ENCODE measurements at places on chromosomes 6 and 20.

DNA sequence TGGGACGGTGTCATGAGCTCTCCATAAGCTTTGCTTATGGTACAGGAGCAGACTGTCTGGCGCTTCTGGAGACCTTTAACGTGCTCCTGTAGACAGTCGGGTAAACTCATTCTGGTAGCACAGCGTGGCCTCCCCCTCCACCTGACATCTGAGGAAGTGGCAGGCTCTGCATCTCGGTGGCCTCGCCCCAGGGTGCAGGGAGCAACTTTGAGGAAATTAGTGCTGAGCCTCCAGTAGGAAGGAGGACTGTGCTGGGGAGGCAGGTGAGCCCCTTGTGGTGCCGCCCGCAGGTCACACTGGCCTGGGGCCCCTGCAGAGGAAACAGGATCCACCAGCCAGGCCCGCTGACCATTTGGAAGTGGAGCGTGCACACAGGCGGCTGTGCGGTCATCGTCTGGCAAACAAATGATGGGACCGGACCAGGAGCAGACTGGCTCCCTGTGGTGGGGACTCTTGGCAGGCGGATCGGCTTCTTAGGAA is 57.9 kb downstream of the SYNJ2 start:
- no peak for DNase-seq

- DNase-seq, result no peak
Measured at GRCh38 chr20:59830665-59831023, 102.8 kb downstream of the SYCP2 start.

DNA sequence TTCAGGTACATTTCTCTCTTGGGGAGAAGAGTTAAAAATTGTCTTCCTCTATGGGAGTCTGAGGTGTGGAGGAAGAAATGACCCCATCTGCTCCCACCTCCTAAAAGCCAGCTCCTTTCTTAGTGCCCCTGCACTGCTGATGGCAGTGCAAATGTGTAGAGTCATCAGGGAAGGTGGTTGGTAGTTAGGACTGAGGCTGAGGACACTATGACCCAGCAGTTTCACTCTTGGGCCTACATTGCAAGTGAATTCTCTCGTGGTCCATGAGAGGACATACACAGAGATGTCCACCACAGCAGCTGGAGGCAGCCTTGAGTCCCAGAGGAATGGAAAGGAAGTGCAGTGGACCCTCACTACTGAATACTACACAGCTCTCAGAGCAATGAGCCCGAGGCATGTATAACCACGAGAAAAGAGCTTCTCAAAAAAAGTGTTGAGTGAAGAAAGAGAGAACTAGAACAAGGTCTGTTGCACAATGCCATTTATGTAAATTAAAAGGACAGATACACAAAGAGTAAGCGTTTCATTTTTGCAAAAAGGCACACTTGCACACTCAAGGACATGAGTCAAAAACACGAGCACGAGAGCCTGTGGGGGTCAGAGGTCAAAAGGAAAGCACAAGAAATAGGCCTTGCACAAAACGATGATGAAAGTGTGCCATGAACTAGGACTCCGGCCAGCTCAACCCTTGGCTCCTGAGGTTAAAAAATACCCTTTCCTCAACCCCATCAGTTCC is 308.2 kb upstream of the PRND start:
- DNase-seq, result no peak

DNA sequence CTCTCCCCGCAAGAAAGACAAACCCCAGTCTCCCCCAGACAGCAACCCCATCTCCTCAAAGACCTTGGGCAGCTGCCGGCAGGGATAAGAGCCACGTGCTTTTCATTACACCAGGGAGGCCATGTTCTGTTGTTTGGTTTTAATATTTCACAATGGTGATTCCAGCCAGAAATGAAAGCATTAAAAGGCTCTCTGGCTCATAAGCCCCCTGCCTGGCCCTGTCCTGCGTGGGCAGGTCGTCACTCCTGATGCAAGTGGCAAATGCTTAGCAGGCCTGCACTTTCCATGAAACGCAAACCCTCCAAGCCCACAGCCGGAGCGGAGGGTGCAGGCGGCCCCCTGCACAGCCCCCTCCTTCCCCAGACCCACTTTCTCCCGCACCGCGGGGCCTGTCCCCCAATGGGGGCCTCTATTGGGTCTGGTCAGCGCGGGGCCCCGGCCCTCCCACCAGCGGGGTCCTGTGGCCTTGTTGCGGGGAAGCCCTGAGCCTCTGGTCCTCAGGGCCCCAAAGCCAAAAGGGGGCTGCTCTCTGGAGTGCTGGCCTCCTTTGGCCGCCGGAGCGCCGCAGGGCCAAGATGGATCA is 77.2 kb downstream of the TMEM242 start:
- no peak for DNase-seq

DNA sequence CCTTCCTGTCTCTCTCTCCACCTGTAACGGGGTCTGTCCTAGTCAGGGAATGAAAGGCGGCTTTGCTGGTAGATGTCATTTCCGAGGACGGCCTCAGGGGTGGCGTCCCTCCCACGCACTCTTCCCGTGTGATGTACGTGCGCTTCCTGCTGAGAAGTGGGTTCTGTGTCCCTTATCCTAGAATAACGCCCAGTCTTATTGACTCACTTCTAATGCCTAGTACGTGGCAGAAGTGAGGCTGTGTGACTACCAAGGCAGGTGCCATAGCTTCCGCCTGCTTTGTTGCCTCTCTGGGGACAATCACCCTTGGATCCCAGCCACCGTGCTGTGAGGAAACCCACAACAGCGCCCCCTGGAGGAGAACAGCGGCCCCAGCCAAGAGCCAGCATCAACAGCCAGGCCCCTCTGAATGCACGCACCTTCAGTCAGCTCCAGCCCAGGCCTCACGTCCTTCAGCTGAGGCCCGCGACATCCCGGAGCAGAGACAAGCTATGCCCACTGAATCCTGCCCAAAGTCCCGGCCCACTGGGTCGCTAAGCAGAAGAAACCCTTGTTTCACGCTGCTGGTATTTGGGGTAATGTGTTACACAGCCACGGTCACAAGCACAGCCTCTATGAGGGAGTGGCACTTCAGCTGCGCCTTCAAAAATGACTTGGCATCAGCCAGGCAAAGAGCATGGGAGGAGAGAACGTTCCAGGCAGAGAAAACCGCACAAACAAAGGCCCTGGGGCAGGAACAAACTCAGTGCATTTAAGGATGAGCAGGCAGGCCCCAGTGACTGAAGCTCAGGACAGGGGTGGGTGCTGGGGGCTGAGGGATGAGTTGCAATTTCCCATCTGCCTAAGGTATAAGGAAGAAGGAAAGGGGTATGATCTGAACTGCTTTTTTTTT is 224.2 kb downstream of the NFATC2 start:
- DNase-seq, result no peak

DNA sequence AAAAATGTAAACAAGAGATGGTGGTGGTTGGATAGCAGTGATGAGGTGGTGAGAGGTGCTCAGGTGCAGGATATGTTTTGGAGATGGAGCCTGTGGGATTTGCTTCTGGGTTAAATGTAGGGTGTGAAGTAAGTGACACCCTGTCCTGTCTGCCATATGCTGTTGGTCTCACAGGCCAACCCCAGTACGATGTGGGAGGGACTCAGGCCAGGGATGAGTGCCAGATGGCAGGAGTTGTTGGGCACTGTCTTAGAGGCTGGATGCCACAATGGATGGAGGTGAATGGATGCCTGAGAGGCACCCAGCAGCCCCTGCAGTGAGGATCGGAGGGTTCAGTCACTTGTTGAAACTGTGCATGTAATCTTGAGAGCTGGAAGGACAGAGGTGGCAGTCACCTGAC is 259.3 kb downstream of the NRN1 start:
- DNase-seq, result no peak

GRCh38 chr6:41408982-41409381 is 73.6 kb downstream of the NCR2 start:
- no peak for DNase-seq

- no peak for DNase-seq
Measured at GRCh38 chr6:30121446-30122366, 8.8 kb upstream of the TRIM31 start.

DNA sequence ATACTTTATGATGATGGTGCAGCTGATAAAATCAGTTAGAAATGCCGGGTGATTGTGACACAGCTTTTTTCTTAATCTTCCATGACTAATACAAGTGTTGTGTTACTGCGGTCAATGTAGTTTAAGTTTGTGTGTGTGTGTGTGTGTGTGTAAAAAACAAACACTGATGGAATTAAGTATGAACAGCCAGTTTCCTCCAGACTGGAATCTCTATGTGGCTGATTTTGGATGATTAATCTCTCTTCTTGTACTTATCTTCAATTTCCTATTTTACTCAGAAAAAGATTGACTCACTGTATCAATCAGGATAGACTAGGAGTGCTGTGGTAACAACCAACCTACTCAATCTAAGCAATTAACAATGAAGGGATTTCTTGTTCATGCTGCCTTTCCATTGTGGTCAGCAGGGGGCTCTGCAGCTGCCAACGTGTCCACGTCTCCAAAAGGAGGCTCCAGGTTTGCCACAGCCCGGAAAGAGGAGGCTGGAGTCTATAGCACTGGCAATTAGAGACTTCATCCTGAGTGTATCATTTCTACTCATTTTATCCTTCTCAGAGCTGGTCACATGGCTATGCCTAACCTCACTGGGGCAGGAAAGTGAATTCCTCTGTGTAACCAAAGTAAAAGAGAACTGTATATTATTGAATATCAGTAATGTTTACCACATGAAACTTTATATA is 107.7 kb downstream of the CD109 start:
- no peak for DNase-seq

DNA sequence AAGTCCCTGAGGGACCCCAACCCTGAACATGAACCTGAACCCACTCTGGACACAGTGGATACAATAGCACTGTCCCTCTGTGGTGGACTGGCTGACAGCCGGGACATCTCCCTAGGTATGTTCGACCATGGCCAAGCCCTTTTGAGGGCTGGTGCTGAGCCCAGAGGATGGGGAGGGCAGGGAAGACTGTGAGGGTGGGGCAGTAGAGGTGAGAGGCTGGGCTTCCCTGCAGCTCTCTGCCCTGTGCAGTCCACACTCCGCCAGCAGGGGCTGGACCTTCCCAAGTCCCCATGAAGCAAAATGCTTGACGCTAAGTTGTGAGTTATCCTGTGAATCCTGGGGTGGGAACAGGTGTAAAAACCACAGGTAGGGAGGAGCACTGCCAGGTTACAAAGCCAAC is 11.5 kb downstream of the LPIN3 start:
- DNase-seq, result no peak

DNA sequence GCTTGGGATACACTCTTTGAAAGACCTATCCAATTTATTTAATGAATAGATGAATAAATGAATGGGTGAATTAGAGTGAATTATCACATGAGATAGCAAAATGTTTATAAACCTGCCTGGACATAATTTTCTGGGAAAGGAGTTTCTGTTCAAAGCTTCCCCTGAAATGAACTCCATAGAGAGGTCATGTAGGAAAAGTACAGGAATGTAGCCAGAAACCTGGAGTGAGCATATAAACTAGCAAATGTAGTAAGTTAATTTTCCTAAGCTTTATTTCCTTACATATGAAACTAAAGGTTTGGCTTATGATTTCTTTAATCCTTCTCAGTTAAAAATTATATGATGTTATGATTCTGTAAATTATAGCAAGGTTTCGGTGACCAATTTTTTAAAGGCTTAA is 380.3 kb upstream of the RSPO3 start:
- no peak for DNase-seq

DNA sequence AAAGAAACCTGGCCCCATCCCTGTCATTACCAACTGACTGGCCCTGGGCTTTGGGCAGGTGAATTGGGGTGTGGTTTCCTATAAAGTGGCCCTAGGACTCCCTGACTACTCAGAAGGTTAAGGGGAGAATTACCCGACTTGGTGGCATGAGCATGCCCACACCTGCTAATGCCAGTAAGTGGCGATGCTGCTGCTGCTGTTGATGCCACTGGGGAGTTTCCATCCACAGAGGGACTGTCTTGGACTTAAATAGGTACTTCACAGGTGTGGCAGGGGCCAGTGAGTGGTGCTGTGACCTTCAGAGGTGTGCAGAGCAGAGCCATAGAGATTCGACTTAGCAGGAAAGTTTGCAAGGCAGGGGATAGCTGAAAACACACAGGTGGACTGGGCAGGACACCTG is 32.6 kb upstream of the MDFI start:
- no peak for DNase-seq

DNA sequence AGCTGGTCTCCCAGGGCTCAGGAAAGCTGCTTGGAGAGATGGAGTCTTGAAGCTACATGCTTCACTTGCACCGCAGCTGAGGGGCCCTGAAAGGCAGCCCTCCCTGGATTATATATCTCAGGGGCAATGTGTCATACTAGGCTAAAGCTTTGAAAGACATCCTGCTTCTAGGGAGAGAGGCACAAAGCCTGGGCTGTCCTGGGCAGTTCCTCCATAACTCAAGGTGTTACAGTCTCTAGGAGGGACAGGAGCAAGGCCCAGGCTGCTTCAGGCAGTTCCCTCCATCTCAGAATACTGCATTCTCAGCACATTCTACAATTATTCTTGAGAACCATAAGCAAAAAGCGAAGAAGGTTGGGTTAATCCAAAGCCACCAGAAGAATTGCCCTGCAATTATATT is 22.0 kb upstream of the TXNDC5 start:
- no peak for DNase-seq

- DNase-seq, result no peak
Measured at GRCh38 chr6:157822245-157823000, 623 bp upstream of the SNX9 start.

- DNase-seq, result no peak
Measured at GRCh38 chr20:50628853-50629669, 62.3 kb downstream of the RIPOR3 start.

DNA sequence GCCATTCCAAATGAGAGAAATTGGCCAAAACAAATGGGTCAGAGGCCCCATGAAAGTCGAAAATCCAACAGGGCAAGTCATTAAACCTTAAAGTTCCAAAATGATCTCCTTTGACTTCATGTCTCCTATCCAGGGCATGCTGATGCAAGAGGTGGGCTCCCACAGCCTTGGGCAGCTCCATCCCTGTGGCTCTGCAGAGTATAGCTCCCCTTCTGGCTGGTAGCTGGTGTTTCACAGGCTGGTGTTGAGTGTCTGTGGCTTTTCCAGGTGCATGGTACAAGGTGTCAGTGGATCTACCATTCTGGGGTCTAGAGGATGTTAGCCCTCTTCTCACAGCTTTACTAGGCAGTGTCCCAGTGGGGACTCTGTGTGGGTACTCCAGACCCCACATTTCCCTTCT is 115.2 kb upstream of the LAMA2 start:
- no peak for DNase-seq

- no peak for DNase-seq
Measured at GRCh38 chr6:71482742-71483141, 194.1 kb downstream of the OGFRL1 start.

- no peak for DNase-seq
Measured at GRCh38 chr6:95614094-95614493, 36.8 kb downstream of the MANEA start.

GRCh38 chr20:41200446-41201202 is 63.3 kb downstream of the PLCG1 start:
- no peak for DNase-seq

DNA sequence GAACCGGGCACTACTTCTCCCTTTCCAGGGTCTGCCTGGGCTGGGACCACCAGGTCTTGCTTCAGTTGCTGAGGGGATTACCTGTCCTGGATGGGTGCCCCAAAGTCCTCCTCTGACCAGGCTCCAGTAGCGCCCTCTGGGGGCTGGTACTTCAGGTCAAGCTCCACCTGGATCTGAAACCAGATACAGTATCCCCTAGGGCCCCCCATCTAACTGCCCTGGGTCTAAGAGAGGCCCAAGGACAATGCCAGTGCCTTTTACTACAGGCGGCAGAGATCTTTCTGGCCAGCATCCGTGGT is 11.2 kb upstream of the SPAG4 start:
- DNase-seq, result no peak

- DNase-seq, result no peak
Measured at GRCh38 chr6:22042706-22043105, 254.1 kb downstream of the PRL start.

GRCh38 chr20:51902933-51903332 is 100.6 kb upstream of the SALL4 start:
- DNase-seq, result no peak

Measured in stimulated activated CD8-positive, alpha-beta memory T cell treated with anti-CD3 and anti-CD28 coated beads, Interleukin-15, amount 100 ng/mL, for 4 hours (primary cell).